ENCODE measurements at places on chromosomes 1 and 21.

- no peak for DNase-seq
Measured at GRCh38 chr1:161497961-161498360, 7.3 kb upstream of the FCGR2A start.

GRCh38 chr1:106619827-106620134, 436.7 kb upstream of the PRMT6 start:
- DNase-seq, result no peak

DNA sequence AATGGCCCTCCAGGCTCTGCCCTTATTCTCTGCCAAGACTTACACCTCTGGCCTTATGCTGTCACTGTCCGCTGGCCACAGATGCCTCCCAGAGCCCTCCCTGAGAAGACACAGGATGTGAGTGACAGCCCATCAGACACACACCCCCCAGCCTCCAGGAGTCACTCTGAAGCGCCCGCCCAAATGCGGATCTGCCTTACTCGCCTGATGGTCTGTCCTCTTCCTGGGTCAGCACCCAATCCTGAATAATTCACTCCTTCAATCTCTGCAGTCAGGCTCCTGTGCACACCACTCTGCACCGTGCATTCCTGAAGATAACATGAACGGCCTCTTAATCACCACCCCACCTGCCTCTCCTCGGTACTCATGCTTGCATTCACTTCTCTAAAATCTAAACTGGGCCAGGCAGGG, 14.7 kb downstream of the CLSTN1 start:
- DNase-seq, result no peak

DNA sequence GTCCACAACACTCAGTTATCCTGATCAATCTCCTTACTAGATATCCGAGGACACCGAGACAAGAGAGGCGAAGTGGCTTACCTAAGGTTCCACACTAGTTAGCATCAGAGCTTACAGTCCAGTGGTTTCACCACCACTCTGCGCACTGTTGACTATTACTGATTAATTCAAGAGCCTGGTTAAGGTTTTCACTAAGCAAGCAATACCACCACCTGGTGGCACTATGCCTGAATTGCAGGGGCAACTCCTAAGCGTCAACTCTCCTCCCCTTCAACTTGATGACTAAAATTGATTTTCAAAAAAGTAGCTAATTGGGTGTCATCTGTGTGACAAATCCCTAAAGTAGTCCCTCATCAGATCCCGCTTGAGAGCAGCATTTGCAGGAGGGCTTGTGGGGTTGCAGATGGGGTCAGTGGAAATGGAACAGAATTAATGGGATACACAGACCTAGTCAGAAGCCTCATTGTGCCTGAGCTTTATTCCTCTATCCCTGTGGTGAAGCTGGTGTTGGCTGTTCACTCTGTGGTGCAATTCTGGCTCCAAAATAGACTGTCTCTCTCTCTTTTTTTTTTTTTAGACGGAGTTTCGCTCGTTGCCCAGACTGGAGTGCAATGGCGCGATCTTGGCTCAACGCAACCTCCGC, 9.1 kb downstream of the TTC22 start:
- DNase-seq, result no peak

- DNase-seq, result peak; percentile 47
Measured at GRCh38 chr1:219938706-219939105, 10.3 kb upstream of the SLC30A10 start.

DNA sequence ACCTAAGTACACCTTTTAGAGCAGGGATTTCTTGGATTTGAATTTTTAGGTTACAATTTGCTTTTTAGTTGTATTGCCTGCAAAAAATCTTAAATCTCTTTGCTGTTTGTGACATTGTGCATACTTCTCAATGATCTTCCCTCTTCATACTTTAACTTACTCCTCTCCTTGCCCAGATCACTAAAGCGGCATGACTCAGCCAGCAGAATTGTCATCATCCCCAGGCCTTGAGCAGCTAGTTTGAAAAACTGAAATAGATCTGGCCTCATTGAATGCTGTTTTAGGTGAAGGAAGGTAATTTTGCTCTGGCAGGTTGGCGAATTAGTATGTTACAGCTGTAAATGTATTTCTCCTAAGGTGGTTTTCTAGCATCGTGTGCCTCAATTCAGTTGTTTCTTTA, 145.9 kb downstream of the RYR2 start:
- DNase-seq, result no peak

- DNase-seq, result no peak
Measured at GRCh38 chr1:218772575-218772974, 401.1 kb upstream of the LYPLAL1 start.

DNA sequence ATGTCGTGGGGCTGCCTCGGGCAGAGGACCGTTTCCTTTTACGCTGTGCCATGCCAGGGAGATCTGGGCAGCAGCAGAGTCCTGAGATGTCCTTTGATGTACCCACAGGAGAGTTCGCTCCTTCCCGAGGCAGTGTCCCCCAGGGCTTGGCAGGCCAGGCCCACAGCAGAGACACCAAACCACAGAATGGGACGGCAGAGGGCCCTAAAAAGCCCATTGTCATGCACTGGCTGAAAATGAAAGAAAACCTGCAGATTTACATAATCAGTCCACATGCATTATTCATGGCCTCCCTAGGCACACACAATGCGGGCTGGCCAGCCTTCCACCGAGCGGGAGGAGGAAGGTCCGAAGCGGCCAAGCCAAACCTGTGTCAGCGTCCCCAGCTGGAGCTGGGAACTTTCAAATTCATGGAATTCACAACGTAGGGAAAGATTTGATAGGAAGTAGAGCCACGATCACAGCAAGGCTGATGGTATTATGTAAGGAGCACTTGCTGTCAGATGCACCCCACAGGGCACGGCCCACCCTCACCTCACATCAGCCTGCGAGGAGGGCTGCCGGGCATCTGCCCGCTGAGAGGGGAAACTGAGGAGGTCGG, 25.3 kb upstream of the EFHD2 start:
- DNase-seq, result no peak

DNA sequence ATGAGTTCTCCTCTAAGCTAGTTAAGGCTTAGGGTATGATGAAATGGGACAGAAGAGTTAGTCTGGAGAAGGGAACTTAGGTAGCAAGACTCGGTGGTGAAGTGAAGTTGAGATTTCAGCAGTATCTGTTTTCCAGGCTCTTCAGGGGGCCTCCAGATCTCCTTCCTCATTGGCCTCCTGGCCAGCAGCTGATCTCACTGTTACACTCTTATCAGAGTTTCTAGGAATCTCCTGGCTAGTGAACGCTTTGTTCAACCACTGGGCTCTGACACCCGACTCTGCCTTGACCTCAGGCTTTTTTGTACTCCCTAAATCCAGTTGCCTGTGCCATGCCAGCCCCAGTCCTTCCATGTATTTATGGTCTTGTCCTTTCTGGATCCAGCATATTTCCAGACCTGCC, 311.0 kb downstream of the ASTN1 start:
- no peak for DNase-seq

DNA sequence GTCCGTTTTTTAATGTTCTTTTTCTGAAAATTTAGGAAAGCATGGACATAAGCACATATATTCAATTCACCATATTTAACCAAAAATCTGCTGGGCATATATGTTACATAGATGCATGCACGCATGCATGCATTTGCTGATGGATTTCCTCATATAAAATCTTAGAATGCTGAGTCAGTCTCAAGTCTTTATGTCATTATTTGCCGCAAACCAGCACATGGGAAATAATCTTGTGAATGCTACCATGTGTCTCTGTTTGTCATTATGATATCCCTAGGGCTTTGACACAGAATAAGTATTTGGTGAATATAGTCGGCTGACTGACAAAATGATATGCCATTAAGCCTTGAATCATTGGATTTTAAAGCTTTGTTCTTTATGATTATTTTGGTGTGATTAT, 776.5 kb downstream of the KCNT2 start:
- no peak for DNase-seq

DNA sequence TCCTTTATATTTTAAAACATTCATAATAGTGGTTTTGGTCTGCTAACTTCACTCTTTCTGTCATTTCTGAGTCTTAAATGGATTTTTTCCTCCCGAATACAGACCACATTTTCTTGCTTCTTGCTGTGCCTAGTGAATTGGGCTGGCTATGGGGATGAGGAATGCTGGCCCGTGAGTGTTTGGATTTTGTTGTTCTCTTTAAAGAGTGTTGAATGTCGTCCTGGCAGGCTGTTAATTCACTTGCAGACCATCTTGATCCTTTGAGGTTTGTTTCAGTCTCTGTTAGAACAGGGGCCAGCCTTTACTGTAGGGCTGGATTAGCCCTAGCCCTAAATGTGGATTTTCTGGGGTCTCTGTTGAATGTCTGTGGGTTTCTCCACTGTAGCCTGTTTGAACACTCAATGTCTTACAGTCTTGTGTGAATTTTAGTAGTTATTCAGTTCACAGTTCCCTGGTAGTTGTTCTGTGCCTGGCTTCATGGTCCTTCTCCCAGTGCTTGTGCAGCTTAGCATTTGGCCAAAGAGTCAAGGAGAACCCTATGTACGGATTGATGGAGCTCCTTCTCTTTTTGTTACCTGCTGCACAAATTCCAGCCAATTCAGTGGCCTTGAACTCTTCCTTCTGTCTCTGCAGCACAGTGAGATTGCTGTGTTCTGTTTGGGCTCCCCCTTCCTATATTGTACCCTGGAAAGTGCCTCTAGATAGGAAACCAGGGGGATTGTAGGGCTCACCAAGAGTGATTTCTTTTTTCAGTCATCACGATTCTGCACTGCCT, 95.7 kb downstream of the DYRK1A start:
- no peak for DNase-seq

DNA sequence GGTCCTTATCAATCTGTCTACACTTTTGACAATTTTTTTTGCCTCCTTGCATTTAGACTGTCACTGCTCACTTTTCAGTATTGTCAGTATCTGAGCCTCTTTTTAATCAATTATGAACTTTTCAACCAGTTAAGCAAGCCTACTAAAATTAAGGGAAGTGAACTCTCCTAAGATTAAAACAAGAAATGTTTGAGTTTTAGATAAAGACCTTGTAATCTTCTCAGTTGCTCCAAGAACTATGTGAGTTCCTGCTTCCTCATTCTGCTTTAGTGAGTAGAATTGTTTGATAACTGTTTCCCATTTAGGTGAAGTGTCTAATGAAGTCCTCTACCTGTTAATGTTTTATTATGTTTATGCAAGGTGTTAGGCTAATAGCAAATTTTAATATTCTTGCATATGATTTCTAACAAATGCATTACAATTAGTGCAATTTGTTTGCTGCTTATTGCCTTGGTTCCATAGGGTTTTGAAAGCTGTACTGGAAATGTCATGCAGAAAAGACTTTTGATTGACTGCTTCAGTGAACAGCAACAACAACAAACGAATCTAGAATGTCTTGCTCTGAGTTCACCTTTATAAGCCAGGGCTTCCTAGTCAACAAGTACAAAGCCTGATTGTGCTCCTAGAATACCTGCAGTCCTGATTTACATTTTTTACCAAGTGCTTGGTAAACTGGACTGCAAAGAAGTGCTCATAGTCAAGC, 40.9 kb downstream of the PLA2G4A start:
- no peak for DNase-seq

- DNase-seq, result no peak
Measured at GRCh38 chr1:168786476-168787330, 57.7 kb upstream of the DPT start.

- DNase-seq, result no peak
Measured at GRCh38 chr1:195697130-195697529, 911.1 kb downstream of the KCNT2 start.

GRCh38 chr1:179779645-179780272, 36.7 kb downstream of the FAM163A start:
- no peak for DNase-seq

GRCh38 chr1:76074321-76075187, at the start of gene ST6GALNAC3:
Gene ST6GALNAC3, plus strand, starts transcription at chr1:76074746.
- DNase-seq, result no peak

DNA sequence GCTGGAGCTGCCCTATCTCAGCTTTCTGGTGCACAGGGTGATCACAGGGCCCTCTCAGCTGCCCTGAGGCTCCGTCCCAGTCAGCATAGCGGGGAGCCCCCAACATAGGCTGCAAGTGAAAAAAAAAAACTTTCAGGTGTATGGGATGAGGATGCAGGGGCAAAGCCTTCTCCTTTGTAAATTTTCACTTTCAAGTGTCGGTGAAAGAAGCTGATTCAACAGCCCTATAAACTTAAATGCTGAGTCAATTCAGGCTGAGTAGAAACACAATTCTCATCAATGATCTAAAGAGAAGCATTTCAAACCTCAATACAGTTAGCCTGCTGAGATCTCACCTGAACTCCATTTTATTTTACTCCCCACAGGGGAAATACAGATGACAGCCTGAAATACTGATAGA, 171.2 kb downstream of the SEC16B start:
- no peak for DNase-seq

DNA sequence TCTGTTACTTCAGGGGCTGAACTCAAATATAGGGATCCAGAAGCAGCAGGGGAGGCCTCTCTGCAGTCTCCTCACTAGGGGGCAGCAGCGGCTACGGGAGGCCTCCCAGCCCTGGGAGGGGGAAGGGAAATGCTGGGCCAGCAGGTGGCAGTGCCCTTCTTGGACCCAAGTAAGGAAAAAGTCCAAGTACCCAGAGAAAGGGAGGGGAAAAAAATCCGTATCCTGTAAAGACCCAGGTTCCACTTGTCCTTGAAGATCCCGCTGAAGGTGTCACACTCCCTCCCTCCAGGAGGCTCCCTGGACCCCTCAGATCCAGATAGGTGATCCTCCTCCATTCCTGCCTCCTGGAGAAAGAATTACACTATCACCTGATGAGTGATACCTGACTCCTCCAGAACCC, 14.1 kb upstream of the NUAK2 start:
- peak; percentile 77 for DNase-seq

DNA sequence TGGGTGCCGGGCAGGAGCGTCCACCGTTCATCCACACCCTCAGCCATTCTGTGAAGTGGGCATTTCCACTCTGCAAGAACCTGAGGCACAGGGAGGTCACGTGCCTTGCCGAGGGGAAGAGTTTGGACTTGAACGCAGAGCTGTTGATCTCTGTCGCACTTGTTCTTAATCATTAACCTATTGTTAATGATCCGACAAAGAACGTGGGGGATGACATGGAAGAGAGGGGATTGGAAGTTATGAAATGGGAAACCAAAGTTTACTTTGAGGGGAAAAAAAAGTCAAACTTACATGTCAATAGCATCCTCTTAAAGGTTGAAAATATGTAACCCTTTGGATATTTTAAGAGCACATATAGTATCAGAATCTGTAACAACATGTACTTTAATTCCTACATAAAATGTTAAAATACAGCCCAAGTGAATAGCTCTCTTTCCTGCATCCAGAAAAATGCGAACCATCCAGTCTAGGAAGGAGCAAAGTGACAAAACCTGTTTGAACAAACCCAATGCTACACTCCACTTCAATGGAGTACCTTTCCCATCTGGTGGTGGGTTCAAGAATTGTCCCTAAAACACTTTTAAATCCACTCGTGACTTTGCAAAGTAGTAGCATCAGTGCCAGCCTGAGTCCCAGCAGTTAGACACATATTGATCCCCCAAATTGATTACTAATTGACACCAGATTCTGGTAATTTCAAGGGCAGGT, 75.5 kb downstream of the SETD4 start:
- DNase-seq, result no peak

GRCh38 chr21:42527489-42528158, 14.0 kb downstream of the SLC37A1 start:
- DNase-seq, result no peak

- DNase-seq, result no peak
Measured at GRCh38 chr21:33168886-33169285, 60.9 kb upstream of the IFNAR2 start.

GRCh38 chr1:193952778-193953374, 766.5 kb upstream of the B3GALT2 start:
- no peak for DNase-seq

Measured in H54 (cell line).